Glutamatergic neuron (in vitro differentiated cells): ENCODE measurements at places on chromosomes 6 and 20. TPM values are rescaled to one million over a fixed set of nuclear protein-coding genes. Genes with fewer than 3 reads are reported as not detected.

DNA sequence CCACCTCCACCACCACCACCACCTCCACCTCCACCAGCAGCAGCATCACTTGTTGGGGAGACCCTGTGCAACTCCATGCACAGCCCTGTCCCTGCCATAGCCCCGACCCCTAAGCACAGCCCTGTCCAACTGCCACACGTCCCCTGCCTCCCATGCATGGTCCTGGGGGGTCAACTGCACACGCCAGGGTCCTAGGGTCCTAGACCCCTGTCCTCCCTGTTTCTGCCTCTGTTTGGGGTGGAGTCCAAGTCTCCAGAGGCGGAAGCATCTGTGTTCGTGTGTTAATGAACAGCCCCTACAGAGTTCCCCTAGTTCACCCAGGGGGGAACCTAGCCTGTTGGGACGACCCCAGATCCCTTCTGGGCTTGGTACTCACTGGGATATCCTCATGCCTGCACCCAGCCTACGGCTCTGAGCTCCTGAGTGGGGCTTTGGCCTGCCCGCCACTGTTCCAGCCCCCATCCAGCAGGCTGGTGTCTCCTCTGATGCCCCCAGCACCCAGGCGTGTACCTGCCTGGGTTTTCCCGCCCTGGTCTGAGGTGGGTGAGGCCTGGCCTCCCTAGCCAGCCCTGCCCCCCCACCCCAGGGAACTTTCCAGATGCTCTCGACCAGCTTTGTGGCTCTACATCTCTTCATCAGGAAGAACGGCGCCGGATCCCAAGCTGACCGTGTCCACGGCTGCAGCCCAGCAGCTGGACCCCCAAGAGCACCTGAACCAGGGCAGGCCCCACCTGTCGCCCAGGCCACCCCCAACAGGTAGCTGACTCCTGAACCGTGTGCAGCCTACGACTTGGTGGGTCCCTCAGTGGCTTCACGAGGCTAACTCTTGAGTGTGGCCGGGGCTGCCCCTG lies 2.5 kb upstream of the TNFRSF6B start:
- DNase-seq = no peak
- no peaks in the 10 kb centered on the region for H3K4me1 ChIP-seq
- peaks cover 12% of the 10 kb centered on the region for H3K27me3 ChIP-seq

- no peak overlapping the region for H3K4me3 ChIP-seq
- DNase-seq = no peak
- H3K27me3 ChIP-seq = no peaks in the 10 kb centered on the region
- H3K36me3 ChIP-seq = no peaks in the 10 kb centered on the region
- no peaks in the 10 kb centered on the region for H3K4me1 ChIP-seq
- H3K27ac ChIP-seq = no peak overlapping the region
Observed at GRCh38 chr6:159013229-159013628, 13.2 kb upstream of the RSPH3 start.

- no peak for DNase-seq
- no peaks in the 10 kb centered on the region for H3K36me3 ChIP-seq
- peaks cover 7% of the 10 kb centered on the region for H3K27me3 ChIP-seq
- H3K4me1 ChIP-seq = peaks cover 10% of the 10 kb centered on the region
Observed at GRCh38 chr6:43847741-43848630, 78.0 kb downstream of the VEGFA start.

DNA sequence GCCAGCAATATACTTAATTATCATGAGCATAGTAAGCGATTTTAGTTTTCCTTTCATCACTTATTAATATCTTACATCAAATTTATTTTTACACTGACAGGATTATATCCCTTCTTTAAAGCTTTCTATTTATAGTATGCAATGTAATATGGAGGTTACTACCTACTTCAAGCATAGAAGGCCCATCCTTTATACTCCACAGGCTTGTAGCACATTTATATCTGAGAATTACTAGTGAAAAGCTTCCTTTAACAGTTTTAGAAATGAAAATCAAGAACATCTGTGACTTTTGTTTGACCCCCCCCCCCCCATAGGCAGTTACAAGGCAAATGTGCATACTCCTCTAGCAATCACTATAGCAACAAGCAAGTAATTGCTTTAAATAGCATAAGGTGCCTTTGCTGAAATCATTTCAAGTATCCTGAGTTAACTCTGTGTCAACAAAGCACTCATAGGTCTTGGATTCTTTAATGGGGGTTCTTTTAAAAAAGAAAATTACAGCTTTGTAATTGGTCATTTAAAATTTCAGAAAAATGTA lies 917.7 kb downstream of the PHF3 start:
- H3K36me3 ChIP-seq = no peaks in the 10 kb centered on the region
- H3K27me3 ChIP-seq = no peaks in the 10 kb centered on the region
- no peak for DNase-seq
- H3K4me1 ChIP-seq = no peaks in the 10 kb centered on the region

GRCh38 chr6:44594481-44594880 lies 207.0 kb downstream of the CDC5L start:
- no peak overlapping the region for H3K27ac ChIP-seq
- H3K4me1 ChIP-seq = no peaks in the 10 kb centered on the region
- H3K27me3 ChIP-seq = peaks cover 9% of the 10 kb centered on the region

- no peaks in the 10 kb centered on the region for H3K36me3 ChIP-seq
- H3K4me3 ChIP-seq = peak overlapping the region; percentile 95
- H3K27me3 ChIP-seq = peaks cover 9% of the 10 kb centered on the region
Observed at GRCh38 chr6:118890997-118891790, 2.8 kb upstream of the ASF1A start.

GRCh38 chr6:124956018-124956417 lies 6.2 kb upstream of the RNF217 start:
- no peak overlapping the region for H3K27ac ChIP-seq
- H3K27me3 ChIP-seq = peaks cover 2% of the 10 kb centered on the region
- DNase-seq = no peak
- peaks cover 7% of the 10 kb centered on the region for H3K4me1 ChIP-seq
- no peak overlapping the region for H3K4me3 ChIP-seq

GSTA2 gene
- total RNA-seq = not detected

RAB44 gene
- not detected for total RNA-seq

LRRC1 gene
- total RNA-seq = 2.6 TPM

CFB gene
- not detected for total RNA-seq
